ENCODE measurements at places on chromosomes 7 and 10.
A peak's percentile ranks its signal among the peaks of the same experiment; 100 is the strongest.

- peak; percentile 4 for DNase-seq
These were observed 85.8 kb downstream of the NRP1 start for GRCh38 chr10:33248638-33249037.

- DNase-seq: no peak
These were observed 1307.8 kb upstream of the CELF2 start for GRCh38 chr10:9709849-9710248.

GRCh38 chr7:132536654-132537395 is 39.4 kb downstream of the PLXNA4 start:
- no peak for DNase-seq

- no peak for DNase-seq
These were observed 33.8 kb downstream of the GNG11 start for GRCh38 chr7:93955304-93955703.

GRCh38 chr10:1548596-1548995 is 188.7 kb downstream of the ADARB2 start:
- no peak for DNase-seq

GRCh38 chr7:12534046-12534445 is 36.5 kb upstream of the SCIN start:
- no peak for DNase-seq

DNA sequence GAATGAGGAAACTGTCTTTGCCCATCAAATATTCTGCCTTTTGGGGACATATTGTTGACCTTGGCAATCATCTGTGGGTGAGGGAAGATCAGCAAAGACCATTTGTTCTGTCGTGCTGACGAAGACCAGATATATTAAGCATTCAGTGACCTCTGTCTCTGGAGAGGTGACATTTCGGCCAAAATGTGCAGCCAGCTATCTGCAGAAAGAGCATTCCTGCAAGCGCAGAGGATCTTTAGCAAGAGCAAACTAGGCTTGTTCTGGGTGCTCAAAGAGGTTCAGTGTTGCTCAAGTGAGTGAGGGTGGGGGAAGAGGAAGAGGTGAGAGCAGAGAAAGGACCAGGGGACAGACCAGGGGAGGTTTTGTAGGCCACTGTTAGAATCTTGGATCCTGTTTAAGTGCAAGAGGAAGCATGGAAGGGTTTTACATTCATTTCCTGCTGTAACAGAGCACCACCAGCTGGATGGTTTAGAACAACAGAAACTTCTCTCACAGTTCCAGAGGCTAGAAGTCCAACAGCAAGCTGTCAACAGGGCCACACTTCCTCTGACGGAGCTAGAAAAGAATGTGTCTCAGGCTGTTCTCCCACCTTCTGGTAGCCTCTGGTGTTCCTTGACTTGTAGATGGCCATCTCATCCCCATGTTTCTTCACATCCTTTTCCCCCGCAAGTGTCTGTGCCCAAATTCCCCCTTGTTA is 11.2 kb downstream of the C10orf120 start:
- DNase-seq: no peak

DNA sequence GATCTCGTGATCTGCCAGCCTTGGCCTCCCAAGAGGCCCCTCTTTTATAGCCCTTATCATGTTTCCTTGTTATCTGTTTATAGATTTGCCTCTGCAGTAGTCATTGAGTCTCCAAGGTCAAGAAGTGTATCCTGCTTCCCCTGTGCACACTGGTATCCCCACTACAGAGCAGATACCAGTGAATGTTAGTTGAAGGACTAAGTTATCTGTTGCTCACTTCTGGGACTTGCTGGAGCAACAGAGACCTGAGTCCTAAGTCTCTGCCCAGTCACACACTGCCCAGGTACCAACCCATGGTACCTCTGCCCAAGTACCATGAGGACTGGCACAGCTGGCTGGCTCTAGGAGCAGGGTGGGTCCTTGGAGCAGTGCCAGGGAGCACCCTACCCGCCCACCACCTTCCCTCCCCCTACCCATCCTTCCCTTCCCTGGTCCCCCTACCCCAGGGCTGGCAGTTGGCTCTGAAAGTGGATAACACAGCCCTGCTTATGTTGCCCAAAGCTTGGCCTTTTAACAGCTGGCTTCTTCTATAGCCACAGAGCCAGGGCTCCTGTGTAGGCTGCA is 26.5 kb upstream of the PDCD4 start:
- DNase-seq: no peak

- DNase-seq: no peak
These were observed 163.2 kb downstream of the NOC3L start for GRCh38 chr10:94199565-94199964.

- DNase-seq: no peak
These were observed 251.1 kb downstream of the IPMK start for GRCh38 chr10:58016614-58017013.

- DNase-seq: no peak
These were observed 4.3 kb downstream of the DDC start for GRCh38 chr7:50560865-50561351.

DNA sequence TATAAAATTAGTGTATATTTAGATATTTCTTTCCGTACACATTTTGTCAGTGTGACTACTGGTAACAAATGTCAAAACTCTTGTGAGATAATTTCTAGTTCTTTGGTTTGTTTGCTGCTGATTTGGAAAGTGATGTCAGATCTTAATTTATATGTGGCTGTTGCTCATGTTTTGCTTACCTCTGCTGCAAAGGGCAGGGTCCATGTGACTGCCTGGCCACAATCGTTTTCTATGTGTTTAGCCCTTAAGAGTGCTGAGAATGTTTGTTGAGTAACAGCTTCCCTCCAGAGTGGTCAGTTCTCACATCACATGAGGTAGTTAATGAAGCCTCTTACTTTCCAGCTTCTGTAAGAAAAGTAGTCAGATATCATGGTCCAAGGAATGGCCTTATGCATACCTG is 4.2 kb downstream of the NRBF2 start:
- DNase-seq: no peak

DNA sequence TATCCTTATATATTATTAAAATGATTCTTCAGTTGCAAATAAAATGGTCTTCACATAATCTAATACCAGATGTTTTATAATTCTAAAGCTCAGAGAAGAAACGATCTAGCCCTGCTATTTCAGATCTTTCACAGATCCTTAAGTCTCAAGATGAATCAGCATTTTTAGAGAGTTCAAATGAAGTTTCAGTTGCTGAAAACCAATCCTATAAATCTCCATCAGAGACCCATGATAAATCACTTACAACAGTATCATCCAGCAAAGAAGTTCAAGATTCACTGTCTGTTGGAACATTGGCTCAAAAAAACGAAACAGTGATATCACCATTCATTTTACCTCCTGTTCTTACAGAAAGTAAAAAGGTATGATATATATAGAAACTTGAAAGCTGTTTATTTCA is 137.0 kb downstream of the CCDC7 start:
- no peak for DNase-seq

GRCh38 chr10:57986422-57986821 is 281.3 kb downstream of the IPMK start:
- DNase-seq: no peak

GRCh38 chr10:133405844-133406527 is 12.0 kb downstream of the MTG1 start:
- DNase-seq: no peak

DNA sequence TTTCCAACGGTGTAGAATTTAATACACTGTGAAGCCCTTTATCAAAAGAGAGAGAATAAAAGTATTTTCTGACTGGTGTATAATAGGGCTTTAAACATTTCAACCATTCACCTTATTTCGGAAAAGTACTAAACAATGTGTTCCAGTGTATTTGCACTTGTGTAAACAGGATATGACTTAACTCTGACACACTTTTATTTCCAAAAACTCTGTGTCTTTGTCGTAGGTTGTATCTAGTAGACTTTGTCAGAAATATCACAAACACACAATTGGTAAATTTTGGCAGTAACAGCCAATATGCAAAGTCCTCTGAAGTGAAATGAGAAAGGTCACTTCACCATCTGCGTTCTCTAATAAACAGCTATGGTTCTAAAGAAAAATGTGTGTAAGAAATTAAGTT is 10.3 kb upstream of the TSPAN13 start:
- no peak for DNase-seq

DNA sequence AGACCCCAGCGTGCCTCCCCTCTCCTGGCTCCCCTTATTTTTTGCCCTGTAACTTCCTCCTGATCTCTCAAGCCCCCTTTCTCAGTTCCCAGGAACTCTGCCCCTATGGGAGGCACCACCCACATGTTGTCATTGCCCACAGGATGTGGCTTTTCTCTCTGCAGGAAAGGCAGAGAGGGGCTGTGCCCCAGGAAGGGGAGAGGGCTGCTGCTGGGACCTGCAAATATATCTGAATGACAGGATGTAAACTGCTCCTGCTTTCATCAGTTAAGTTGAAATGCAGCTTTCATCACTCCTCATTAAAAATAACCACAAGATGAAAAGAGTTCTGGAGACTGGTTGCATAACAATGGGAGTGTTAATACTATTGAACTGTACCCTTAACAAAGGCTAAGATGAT is 103.3 kb downstream of the CLEC2L start:
- no peak for DNase-seq

GRCh38 chr7:22680482-22680911 is 46.5 kb upstream of the IL6 start:
- no peak for DNase-seq

GRCh38 chr7:110373416-110373815 is 717.5 kb upstream of the LRRN3 start:
- DNase-seq: no peak

GRCh38 chr10:88062798-88063472 is 199.5 kb downstream of the PTEN start:
- no peak for DNase-seq

DNA sequence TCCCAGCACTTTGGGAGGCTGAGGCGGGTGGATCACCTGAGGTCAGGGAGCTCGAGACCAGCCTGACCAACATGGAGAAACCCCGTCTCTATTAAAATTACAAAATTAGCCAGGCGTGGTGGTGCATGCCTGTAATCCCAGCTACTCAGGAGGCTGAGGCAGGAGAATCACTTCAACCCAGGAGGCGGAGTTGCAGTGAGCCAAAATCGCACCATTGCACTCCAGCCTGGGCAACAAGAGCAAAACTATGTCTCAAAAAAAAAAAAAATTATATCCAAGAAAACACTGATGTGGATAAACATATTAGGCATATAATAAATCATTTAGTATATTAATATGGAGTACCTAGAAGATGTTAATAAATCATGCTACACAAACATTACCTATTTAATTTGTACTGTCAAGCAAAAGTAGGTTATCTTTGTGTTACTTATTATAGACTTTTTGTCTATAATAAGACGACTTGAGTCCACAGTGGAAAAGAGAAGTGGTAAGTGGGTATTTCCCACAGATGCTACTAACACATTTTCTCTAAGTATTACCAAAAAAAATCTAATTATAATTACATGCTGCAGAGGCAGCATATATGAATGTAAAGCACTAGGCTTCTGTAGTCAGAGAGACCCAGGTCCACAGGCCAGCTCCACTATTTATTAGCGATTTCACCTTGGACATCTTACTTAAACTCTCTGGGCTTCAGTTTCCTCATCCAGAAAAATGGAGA is 34.5 kb downstream of the DNMBP start:
- no peak for DNase-seq

DNA sequence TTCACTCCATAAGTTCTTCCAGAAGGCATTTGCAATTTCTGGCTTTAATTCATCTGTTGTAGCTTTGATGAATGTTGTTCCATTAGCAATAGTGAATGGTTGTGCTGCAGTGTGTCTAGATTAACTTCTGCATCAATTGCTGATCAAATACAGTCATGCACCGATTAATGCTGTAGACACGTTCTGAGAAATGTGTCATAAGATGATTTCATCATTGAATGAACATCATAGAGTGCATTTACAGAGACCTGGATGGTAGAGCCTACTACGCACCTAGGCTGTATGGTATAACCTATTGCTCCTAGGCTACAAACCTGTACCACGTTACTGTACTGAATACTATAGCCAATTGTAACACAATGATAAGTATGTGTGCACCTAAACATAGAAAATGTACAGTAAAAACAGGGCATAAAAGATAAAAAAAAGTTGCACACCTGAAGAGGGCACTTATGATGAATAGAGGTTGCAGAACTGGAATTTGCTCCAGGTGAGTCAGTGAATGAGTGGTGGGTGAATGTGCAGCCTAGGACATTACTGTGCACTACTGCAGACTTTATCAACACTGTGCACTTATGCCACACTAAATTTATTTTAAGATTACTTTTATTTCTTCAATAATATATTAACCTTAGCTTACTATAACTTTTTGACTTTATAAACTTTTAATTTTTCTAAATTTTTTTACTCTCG is 170.7 kb downstream of the HERPUD2 start:
- DNase-seq: no peak

- no peak for DNase-seq
These were observed 9.4 kb downstream of the CLDN12 start for GRCh38 chr7:90412458-90413184.

GRCh38 chr7:23072922-23073321 is 32.7 kb upstream of the KLHL7 start:
- no peak for DNase-seq

- no peak for DNase-seq
These were observed 43.1 kb upstream of the GATAD1 start for GRCh38 chr7:92404170-92404614.

All from T-helper 22 cell (primary cell).